NCI-H748 treated with DMSO at 0.1 percent for 48 hours (cell line): ENCODE measurements at places on chromosomes 1 and 21.

GRCh38 chr21:22743085-22743484 lies 1744.9 kb downstream of the NCAM2 start:
- DNase-seq = no peak

DNA sequence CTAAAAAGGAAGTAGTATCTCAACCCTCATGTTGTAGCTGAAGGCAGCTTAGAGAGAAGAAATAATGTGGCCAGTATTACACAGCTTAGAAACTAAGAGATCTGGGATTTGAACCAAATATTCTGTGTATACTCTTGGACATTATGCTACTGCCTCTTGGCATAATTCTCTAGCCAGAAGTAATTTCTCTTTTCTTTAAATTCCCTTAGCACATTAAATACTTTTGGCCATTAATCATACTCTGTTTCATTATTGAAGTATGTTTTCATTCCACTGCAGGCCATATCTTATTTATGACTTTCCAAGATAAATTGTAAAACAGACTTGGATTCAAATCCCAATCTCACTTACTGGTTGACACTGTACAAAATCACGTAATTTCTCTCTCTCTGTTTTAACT lies 181.3 kb upstream of the SPAG17 start:
- no peak for DNase-seq

GRCh38 chr1:25034736-25035522 lies 104.9 kb upstream of the RUNX3 start:
- DNase-seq = no peak

DNA sequence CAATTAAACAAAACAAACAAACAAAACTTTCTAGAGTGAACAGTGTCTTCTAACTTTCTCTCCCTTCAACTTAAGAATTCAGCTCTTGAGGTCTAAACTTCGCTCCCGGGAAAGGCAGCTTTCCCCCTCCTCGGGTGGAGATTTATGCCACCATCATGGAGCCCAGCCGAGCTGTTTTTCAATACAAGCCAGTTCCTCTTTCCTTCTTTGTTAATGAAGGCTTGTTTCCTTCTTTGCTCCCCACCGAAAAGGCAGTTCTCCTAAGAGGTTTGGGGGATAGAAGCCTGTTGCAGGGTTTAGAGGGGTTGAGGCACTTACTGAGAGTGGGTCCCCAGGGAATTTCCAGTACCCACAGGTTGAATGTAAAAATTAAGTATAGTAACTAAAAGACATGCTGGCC lies 26.5 kb downstream of the OLIG1 start:
- DNase-seq = no peak

DNA sequence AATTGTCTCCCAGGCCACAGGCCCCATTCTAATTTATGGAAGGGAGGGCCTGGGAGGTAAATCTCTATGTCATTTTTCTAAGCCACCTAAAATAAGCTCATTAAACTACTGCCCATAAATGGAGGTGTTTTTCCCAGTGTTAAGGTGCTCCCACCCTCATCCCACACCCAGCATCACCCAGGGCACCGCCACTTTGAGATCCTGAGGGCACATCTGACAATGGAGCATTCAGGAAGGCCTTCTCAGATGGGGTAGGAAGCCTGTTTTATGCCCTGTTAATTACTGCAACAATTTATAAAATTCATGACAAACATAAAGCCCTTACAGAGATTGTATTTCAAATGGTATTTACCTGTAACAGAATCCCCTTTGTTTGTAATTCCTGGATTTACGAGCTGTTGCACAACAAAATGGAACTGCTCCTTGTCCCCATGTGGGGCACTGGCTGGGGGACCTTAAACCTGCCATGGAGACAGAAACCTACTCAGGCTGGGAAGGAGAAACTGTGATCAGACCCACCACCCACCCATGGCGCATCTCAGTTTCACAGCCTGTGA lies 319.5 kb upstream of the USP24 start:
- DNase-seq = peak; percentile 78
